ENCODE measurements at places on chromosomes 7 and 10.

DNA sequence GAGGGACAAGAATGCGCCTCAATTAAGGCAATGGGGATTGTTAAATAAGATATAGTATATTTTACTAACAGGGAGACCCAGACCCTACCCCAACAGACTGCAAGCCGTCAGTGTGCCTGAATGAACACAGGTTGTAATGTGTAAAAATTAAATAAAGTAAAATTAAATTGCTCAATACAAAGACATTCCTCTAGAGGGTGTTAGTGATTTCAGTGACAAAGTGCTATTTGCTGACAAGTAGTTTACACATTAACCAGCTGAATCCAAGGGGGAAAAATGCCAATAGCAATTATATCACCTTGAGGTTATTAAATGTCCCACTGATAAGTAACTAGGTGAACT lies 110.5 kb downstream of the EBF3 start:
- DNase-seq, result no peak

GRCh38 chr7:81761821-81762220 lies 8.0 kb downstream of the HGF start:
- DNase-seq, result no peak

GRCh38 chr10:115941361-115941771 lies 331.6 kb downstream of the GFRA1 start:
- no peak for DNase-seq

DNA sequence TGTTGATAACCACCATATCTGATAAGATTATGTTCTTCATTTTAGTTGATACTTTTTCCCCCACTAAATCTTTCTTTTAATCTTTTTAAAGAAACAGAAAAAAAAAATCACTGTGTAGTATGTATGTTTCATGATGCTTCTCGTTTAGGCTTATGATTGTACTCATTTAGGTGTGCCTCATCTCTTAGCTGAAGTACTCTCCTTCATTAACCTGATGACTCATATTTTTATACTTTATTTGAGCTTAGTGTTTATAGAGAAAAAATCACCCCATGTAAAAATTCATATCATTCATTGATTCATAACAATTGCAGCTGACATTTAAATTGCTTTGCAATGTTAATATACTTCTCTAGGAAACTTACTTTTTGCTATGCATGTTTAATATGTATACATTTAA lies 158.9 kb downstream of the MLLT10 start:
- DNase-seq, result no peak

- DNase-seq, result no peak
Measured at GRCh38 chr7:107936312-107936711, 45.3 kb downstream of the DLD start.

- no peak for DNase-seq
Measured at GRCh38 chr7:121620206-121620605, 224.1 kb upstream of the FAM3C start.

- DNase-seq, result no peak
Measured at GRCh38 chr7:144632724-144633123, 203.1 kb downstream of the TPK1 start.

GRCh38 chr7:33853361-33854062 lies 51.8 kb upstream of the BMPER start:
- no peak for DNase-seq

DNA sequence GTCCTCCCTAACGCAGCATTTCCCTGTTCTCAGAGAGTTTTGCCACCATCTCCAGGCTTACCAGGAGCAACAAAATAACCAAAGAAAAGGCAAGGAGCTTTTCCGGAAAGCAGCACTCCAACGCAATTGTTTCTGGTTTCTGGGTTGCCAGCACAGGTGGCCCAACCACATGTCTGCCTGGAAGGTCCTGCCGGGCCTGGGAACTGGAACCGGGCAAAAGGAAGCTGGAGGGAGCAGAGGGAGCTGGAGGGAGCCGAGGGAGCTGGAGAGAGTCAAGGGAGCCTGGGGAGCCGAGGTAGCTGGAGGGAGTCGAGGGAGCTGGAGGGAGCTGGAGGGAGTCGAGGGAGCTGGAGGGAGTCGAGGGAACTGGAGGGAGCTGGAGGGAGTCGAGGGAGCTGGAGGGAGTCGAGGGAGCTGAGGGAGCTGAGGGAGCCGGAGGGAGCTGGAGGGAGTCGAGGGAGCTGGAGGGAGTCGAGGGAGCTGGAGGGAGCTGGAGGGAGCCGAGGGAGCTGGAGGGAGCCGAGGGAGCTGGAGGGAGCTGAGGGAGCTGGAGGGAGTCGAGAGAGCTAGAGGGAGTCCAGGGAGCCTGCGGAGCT lies 54.6 kb downstream of the STK32C start:
- DNase-seq, result no peak

DNA sequence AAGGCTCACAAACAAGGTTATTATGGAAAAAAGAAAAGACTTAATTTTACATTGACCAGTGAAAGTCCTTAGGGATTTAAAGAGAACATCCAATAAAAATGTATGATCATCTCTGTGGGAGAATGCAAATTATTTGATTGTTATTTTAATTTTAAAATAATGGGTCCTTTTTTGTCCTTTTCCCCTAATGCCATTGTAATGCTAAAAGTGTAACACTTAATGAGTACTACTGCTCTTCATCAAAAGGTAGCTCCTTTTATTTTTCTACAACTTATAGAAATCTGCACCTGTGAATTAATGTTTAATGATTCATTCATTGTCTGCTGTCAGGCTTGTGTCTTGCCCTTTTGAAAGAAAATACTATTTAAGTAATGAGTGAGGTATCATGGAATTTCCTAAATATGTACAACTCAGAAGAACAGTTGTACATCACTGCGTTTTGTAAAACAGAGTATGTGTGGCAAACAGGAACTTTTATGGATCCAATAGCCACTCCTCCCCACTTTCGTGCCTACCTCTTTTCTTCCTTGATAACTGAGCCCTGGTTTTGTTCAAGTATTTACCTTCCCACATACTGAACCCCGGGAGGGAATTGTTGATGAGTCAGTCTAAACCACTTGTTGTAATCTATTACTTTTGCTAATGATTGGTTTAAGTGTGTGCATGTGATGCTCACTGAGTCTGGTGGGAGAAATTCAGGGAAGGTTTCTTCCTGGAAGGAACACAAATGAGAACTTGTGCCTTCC lies 19.9 kb upstream of the TRUB1 start:
- no peak for DNase-seq

- DNase-seq, result no peak
Measured at GRCh38 chr7:118511146-118511545, 286.6 kb downstream of the ANKRD7 start.

DNA sequence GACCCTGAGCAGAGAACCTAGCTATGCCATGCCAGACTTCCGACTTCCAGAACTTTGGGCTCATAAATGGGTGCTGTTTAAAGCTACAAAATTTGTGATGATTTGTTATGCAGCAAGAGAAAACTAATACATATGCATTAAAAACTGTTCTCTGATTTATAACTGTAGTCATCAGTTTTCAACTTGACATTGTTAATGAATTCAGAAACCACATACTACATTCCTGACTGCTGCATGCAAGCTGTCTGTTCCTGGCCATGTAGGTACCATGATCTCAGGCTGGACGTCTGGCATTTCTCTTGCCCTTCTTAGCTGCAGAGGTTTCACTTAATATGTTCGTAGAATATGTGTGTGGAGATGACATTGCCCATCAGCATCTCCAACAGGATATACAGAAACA lies 28.4 kb downstream of the MKX start:
- DNase-seq, result no peak

GRCh38 chr10:6036861-6037321 lies 25.3 kb downstream of the IL2RA start:
- no peak for DNase-seq

- DNase-seq, result no peak
Measured at GRCh38 chr10:78921895-78922294, 146.9 kb upstream of the ZMIZ1 start.

- DNase-seq, result no peak
Measured at GRCh38 chr7:123199883-123200282, at the start of gene SLC13A1. SLC13A1 (minus strand) TSS chr7:123199969; CDS start chr7:123199946, 23 bp downstream.

GRCh38 chr10:115093286-115093775 lies at the start of gene ATRNL1:
ATRNL1 (plus strand) TSS chr10:115093365; CDS start chr10:115093751, 386 bp downstream.
- DNase-seq, result no peak

- no peak for DNase-seq
Measured at GRCh38 chr10:110827410-110827809, 44.3 kb upstream of the PDCD4 start.

DNA sequence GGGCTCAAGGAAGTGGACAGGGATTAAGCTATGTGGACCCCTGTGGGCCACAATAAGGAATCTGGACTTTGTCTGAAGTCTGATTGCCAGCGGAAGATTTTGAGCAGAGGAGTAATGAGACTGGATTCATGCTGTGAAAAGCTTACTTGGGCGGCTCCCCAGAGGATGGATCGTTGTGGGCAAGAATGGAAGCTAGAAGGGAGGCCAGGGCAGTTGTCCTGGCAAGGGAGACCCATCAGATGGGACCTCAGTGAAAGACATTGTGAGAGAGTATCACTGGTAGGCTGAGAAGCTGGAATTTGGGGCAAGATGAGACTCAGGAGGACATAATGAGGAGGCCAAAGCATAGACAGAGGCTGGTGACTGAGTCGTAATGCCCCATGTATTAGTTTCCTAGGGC lies 15.6 kb downstream of the ABCC2 start:
- DNase-seq, result no peak

DNA sequence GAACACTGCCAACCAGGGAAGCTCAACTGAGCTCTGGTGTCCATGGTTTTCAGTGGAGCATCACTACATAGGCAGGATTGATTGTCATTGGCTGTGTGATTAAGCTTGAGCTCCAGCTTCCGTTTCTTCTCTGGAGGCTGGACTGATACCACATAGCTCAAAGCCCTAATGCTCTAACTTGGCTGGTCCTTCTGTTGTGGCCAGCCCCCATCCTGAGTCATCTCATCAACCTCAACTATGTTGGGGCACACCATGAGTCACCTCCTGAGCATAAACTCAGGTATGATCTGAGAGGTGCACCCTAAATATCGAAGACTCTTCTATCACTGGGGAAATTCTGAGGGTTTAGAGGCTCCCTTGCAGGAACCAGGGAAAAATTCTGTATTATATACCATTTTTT lies 114.5 kb upstream of the INHBA start:
- DNase-seq, result no peak

DNA sequence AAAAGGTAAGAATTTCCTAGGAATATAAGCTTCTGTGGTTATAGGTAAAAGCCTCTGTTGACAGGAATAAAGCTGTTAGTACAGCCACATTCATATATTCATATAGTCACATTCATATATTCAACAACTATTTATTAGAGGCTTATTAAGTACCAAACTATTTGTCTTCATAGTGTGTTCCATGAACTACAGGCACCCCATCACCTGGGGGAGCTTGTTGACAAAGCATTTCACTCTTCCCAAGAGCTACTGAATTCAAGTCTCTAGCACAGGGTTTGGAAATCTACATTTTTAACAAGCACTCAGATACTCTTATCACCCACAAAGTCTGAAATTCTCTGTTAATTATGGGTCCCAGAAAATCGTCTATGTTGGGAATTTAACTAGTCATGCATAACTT lies 110.6 kb downstream of the RNLS start:
- no peak for DNase-seq

- DNase-seq, result no peak
Measured at GRCh38 chr10:107341281-107341680, 176.8 kb upstream of the SORCS1 start.

DNA sequence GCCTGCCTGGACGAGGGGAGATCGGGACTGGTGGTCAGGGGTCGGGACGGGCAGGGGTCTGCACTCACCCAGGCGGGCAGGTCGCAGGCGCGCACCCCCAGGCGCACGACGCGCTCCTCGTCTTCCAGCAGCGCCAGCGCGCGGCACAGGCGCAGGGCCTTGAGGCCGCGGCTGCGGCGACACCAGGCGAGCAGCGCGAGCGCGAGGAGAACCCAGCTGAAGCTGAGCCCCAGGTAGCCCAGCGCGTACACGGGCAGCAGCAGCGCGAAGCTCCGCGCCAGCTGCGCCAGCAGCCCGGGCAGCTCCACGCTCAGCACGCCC lies 328 bp downstream of the ESYT2 start:
- peak; percentile 51 for DNase-seq

DNA sequence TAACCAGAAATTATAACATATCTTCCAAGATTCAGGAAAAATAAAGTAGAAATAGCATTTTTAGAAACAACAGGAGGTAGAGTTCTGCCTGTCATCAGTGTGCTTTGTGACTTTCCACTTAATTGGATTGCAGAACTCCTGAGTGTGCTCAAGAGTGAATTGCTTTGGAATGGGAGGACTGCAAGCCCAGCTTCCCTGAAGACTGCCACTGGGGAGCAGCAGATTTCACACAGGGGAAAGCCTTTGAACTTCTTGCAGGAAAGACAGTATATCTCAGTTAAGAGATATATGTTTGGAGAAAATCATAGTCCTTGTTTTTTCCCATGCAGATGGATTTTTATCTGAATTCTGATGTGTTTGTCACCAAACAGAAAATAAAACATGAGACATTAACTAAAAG lies 124.5 kb downstream of the TMEM168 start:
- DNase-seq, result no peak
